Activated gamma-delta T cell (primary cell): ENCODE measurements at places on chromosomes 3 and 15.

- no peak for DNase-seq
Observed at GRCh38 chr3:185727873-185728272, 97.0 kb downstream of the IGF2BP2 start.

- DNase-seq = no peak
Observed at GRCh38 chr15:70512772-70513362, 250.5 kb downstream of the UACA start.

GRCh38 chr3:15313461-15313860, 18.9 kb downstream of the SH3BP5 start:
- no peak for DNase-seq

- no peak for DNase-seq
Observed at GRCh38 chr3:9257092-9257491, 7.6 kb upstream of the SRGAP3 start.

DNA sequence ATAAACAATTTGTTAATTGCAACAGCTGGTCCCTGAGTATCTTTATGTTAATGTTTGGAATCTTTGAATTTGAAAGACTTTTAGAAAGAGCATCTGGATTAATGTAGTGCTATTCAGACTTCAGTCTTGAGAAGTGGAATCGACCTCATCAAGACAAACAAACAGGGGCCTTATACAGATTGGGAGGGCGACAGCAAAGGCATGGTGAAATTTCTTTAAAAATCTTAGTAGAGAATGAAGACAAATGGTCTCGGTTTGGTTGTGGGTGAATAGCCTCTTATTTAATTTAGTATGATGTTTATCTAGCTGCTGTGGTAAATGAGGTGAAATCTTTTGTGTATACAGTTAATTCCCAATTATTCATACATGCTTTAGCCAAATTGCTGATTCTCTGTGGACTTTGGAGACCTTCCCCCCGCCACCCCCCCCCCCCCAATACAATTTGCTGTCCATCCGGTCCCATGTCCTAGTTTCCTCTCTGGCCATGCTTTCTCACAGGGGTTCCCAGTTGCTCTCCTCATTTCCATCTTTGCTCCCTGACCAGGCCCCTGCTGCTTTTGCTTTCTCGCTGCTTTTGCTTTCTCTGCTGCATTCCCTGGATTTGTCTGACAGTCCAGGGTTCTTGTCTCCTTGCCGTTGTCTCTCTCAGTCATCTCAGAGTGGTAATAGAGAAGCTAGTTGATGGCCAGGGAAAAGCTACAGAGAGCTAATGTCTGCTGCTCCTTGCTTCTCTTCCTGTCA, 135.3 kb downstream of the FNDC3B start:
- no peak for DNase-seq

GRCh38 chr15:29785136-29785535, 37.1 kb downstream of the TJP1 start:
- no peak for DNase-seq

GRCh38 chr3:11239796-11240195, 32.4 kb upstream of the ATG7 start:
- no peak for DNase-seq

- DNase-seq = no peak
Observed at GRCh38 chr3:24373198-24373959, 121.3 kb downstream of the THRB start.

DNA sequence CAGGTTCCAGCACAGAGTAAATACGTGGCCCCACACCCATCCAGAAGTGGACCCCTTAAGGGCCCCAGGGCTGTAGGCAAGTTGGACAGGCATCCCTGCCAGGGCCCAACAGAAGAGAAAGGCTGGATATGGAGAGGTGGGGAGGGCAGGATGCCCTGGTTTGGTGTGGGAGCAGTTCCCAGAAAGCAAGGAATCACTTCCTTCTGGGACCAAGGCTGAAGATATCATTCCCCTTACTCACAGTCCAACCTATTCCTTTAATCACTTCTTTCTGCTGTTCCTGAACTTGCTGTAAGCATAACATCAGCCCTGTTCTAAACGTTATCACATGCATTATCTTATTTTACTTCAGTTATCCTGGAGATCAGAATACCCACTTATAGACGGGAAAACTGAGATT, 6.1 kb upstream of the MESP2 start:
- no peak for DNase-seq
